WTC11 (cell line): ENCODE measurements at places on chromosomes 13 and 19. TPM values are rescaled to one million over a fixed set of nuclear protein-coding genes. Genes with fewer than 3 reads are reported as not detected.
A peak's percentile ranks its signal among the peaks of the same experiment; 100 is the strongest.

GRCh38 chr19:47240556-47240955, 9.6 kb upstream of the BBC3 start:
- no peak for DNase-seq
- H3K4me1 ChIP-seq, result peaks cover 22% of the 10 kb centered on the region
- no peak overlapping the region for H3K27ac ChIP-seq
- peak overlapping the region; percentile 58 for H3K4me3 ChIP-seq
- H3K36me3 ChIP-seq, result no peaks in the 10 kb centered on the region

DNA sequence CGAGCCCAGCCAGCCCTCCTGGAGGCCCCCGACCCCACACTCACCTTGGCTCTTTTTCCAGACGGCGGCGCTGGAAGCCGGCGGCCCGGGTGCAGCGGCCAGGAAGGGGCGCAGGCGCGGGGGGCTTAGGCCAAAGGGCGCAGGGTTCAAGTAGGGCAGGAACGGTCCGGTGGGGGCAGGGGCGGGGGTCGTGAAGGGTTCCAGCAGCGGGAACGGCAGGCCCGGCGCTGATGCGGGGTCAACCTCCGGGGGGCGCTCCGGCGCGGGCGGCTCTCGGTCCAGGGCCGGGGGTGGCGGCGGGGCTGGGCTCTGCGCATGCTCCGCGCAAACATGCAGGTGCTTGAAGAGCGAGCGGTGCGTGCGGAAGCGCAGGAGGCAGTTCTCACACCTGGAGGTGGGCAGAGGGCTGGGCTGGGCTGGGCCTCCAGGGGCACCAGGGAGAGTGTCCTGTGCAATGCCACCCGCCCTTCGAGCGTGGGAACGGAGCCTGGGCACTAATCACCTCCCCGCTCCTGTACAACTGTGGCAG, 2.3 kb downstream of the ZNF414 start:
- no peak overlapping the region for H3K4me3 ChIP-seq
- no peak for DNase-seq
- peaks cover 4% of the 10 kb centered on the region; the same call in 1 of the 2 replicates for H3K36me3 ChIP-seq
- H3K27ac ChIP-seq, result no peak overlapping the region

DNA sequence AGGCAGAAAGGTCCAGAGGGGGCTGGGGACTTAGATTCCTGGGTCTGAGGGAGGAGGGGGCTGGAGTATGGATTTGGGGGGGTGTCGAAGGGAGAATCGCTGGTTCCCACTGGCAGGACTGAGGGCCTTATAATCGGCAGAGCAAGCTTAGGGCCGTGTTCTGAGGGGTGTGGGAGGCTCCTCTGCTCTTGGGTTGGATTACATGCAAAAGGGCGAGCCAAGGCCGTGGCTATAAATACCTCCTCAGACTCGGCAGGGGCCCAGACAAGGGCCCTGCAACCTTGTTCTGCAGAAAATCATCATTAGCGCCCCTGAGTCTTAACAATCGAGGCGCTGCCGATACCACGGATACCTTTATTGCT, 707 bp upstream of the MAMSTR start:
- H3K4me1 ChIP-seq, result peaks cover 33% of the 10 kb centered on the region
- H3K27me3 ChIP-seq, result no peaks in the 10 kb centered on the region
- H3K36me3 ChIP-seq, result no peaks in the 10 kb centered on the region; the same call in 1 of the 2 replicates
- peak overlapping the region; percentile 97 for H3K4me3 ChIP-seq
- DNase-seq, result no peak
- H3K27ac ChIP-seq, result no peak overlapping the region

DNA sequence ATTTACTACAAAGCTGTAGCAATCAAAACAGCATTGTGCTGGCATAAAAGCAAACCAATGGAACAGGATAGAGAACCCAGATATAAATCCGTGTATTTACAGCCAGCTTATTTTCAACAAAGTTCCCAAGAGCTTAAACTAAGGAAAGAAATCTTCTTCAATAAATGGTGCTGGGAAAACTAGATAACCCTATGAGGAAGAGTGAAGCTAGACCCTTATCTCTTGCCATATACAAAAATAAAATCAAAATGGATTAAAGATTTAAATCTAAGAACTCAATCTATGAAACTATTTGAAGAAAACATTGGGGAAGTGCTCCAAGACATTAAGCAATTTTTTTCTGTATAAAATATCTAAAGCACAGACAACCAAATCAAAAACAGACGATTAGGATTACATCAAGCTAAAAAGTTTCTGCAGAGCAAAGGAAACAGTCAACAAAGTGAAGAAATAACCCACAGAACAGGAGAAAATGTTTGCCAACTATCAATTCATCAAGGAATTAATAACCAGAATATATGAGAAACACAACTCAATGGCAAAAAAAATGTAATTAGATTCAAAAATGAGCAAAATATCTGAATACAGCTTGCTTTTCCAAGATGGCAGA, 480.7 kb downstream of the LMO7 start:
- H3K4me1 ChIP-seq, result no peaks in the 10 kb centered on the region
- no peak for DNase-seq
- no peaks in the 10 kb centered on the region for H3K27me3 ChIP-seq
- no peak overlapping the region for H3K4me3 ChIP-seq

DNA sequence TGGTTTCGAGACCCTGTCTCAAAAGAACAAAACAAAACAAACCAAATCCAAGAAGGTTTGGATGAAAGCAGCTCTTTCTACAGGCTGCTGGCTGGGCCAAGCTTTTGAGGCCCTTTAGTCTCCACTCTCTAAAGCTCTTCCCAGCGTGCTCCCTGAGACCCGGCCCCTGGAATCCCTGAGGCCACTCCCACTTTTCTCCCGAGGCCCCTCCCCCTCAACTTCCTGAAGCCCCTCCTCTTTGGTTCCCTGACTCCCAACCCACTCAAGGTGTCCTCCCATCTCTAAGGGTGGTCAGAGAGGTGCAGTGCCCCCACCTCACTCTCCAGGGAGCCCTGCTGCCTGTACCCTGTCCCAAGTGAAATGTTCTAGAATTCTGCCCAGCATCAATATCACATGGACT, 10.6 kb downstream of the ERICH6B start:
- no peaks in the 10 kb centered on the region for H3K4me1 ChIP-seq
- no peak overlapping the region for H3K27ac ChIP-seq
- H3K27me3 ChIP-seq, result no peaks in the 10 kb centered on the region; the same call in 1 of the 2 replicates
- H3K4me3 ChIP-seq, result no peak overlapping the region
- peak; percentile 32 for DNase-seq

GRCh38 chr13:96751089-96751488, 243.2 kb downstream of the OXGR1 start:
- no peaks in the 10 kb centered on the region for H3K27me3 ChIP-seq
- peaks cover 5% of the 10 kb centered on the region for H3K36me3 ChIP-seq
- no peaks in the 10 kb centered on the region for H3K4me1 ChIP-seq
- no peak overlapping the region for H3K4me3 ChIP-seq
- DNase-seq, result no peak
- no peak overlapping the region for H3K27ac ChIP-seq

DNA sequence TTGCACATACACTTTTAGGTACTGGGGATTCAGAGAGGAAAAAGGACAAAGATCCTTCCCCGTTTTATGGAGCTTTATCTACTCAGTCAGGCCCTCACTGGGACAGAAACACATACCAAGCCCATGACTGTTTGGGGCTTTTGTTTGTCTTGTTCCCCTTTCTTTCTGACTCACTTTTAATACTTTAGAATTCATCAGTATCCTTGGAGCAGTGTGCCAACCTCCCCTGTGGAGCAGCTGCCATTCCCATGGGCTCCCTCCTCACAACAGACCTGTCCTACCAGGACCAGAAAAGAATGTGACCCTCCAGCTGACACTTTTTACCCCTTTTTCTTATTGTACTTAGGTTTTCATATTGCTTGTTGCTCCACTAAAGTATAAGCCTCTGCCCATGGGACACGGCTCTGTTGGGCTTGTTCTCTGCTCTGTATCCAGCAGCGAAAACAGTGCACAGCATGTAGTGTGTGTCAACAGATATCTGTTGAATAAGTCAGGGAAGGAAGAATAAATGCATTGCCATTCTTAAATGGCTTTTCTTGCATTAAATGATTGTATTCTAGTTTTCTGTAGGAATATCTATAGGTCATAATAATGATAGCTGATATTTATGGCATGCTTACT, 431.1 kb downstream of the EFNB2 start:
- H3K4me3 ChIP-seq, result no peak overlapping the region
- H3K27ac ChIP-seq, result no peak overlapping the region
- no peaks in the 10 kb centered on the region; the same call in 1 of the 2 replicates for H3K36me3 ChIP-seq
- no peaks in the 10 kb centered on the region for H3K27me3 ChIP-seq

DNA sequence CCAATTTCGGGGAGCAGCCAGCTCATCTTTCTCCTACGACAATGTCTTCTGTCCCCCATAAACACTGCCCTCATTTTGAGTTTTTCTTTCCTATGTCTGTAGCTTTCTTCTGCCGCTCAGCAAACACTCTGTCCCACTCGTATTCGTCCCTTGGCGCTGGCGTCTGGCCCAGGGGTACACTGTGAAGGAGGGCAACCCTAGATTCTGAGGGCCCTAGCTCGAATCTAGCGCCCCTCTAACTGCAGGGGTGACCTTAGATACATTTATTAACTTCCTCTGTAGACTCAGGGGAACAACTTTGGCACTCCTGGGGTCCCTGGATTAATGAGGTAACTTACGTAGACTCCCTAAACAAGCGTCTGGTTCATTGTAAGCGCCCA, 677 bp upstream of the LRCH1 start:
- no peak for DNase-seq
- peak overlapping the region; percentile 87 for H3K4me3 ChIP-seq
- H3K4me1 ChIP-seq, result peaks cover 19% of the 10 kb centered on the region

- H3K27ac ChIP-seq, result no peak overlapping the region
- H3K4me3 ChIP-seq, result no peak overlapping the region
- peaks cover 18% of the 10 kb centered on the region for H3K4me1 ChIP-seq
- no peak for DNase-seq
- no peaks in the 10 kb centered on the region for H3K36me3 ChIP-seq
Observed at GRCh38 chr13:31224174-31224669, 24.4 kb downstream of the B3GLCT start.

ZNF541 gene
- total RNA-seq, result 0.07 to 0.09 TPM (median 0.09 TPM) in 3 replicates

CYSLTR2 gene
- 0.14 TPM in 1 of 3 replicates, not detected in the others for total RNA-seq

ZFP28 gene
- total RNA-seq, result 2.8 to 4.6 TPM (median 3.7 TPM) in 3 replicates
